ENCODE measurements at places on chromosomes 12 and 14.
A peak's percentile ranks its signal among the peaks of the same experiment; 100 is the strongest.

- DNase-seq: no peak
Measured at GRCh38 chr12:92089559-92089958, 56.1 kb downstream of the BTG1 start.

GRCh38 chr14:87434680-87435079 lies 558.3 kb downstream of the GALC start:
- no peak for DNase-seq

DNA sequence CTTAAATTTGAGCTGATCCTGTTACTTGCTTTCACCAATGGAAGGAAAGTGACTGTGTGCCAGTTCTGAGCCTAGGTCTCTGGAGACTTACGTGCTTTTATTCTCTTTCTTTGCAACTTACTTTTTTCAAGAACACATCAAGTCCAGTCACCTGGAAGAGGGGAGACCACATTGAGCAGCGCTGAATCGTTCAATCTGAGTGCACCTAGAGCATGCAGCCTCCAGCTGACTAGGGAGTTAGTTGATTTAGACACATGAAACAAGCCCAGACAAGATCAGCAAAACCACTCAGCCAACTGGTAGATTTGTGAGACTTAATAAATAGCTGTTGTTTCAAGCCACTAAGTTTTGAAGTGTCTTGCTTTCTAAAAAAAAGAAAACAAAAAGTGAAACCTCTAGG lies 1014.8 kb upstream of the FBXO33 start:
- no peak for DNase-seq

GRCh38 chr14:65019944-65020566 lies 33.4 kb downstream of the FNTB start:
- DNase-seq: no peak

DNA sequence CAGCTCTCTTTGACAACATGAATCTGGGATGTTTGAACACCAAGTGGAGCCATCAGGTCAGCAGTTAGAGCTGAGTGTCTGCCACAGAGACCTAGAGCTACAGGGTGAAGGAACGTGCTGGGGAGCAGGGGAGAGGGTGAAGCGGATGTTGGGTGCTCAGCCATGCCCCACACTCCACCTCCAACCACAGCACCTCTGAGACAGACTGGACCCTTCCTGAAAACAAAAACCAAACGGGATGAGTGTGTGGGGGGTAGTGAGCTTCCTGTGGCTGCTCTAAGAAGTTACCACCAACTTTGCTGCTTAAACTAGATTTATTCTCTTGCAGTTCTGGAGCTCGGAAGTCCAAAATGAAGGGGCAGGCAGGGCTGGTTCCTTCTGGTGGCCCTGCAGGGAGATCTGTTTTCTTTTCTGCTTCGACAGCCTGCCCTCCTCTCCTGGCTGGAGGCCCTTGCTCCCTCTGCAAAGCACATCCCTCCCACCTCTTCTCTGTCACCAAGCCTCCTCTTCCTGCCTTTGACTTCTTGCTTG lies 5.6 kb upstream of the GOLGA3 start:
- DNase-seq: peak; percentile 74

GRCh38 chr12:50517421-50518048 lies 12.8 kb downstream of the DIP2B start:
- DNase-seq: no peak

- no peak for DNase-seq
Measured at GRCh38 chr12:76197283-76197682, 112.8 kb upstream of the NAP1L1 start.

DNA sequence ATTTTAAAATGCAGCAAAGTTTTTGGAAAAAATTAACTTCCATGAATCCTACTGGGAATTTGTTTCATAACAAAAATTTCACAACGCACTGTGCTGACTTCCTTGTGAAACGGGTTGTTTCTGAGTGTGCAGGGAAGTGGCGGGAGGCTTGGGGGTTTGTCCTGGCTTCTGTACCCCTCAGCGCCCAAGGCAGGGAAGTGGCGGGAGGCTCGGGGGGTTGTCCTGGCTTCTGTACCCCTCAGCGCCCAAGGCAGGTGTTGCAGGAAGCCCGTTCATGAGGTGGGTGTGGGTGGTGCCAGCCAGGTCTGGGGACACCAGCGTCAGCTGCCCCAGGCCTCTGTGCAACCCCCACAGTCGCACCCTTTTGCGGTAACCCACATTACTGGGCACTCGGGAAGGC lies 25.1 kb downstream of the ADGRD1 start:
- no peak for DNase-seq

DNA sequence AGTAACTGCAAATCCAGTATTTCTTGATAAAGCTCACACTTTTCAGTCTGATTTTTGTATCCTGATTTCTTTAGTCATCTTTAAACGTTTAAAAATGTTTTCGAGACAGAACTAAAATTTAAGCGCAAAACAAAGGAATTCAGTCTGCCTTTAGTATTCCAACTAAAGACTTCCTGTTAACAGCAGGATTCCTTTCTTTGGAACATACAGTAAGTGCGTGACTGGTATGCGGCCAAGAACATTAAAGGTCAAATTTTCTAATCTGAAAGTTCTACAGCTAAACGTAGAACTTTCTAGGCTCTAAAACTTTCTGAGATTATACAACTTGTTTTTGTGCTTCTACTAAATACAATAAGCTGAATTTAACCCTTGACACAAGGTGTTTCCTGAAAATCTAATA lies 9.9 kb downstream of the SAV1 start:
- DNase-seq: no peak

DNA sequence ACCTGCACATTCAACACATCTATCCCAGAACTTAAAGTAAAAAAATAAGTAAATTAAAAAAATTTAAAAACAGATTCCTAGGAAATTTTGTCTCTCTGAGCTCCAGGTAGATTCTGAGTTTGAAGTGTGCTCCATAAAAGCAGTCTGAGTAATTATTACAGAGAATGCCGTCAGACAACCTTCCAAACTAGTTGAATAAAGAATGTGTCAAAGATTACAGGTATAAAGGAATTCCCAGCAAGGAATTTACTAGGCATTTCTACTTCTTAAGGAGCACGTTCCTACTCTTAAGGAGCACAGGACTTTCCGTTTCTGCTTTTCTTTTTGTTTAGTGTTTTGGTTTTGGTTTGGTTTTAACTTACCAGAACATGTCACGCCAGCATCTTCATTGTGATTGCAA lies 7.1 kb downstream of the CD163 start:
- no peak for DNase-seq

DNA sequence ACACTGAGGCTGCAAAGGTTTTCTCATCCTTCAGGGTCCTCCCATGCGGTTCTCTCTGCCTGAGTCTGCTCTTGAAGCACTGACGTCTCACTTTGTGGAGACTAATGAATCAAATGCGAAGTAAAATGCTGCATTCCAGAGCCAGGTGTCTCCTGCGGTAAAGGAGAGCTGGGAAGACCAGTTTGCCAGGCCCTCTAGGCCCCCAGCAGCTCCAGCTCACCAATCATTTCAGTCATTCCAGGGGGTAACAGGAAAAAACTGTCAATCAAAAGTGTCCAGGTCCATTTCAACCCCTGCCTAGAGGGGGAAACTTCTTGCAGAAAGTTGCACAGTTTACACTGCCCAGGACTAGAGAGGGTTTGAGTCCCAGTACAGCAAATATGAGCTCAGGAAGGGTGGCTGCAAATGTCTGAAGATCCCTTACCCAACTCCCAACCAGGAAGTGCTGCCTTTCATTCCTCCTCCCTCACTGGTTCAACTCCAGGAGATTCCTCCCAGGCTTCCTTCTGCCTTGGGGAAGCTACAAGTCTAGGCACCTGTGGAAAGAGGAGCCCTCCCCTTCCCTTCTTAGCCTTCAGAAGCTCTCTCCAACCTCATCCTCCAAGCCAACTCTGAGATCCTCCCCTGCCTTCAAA lies 2.7 kb upstream of the NXPH4 start:
- no peak for DNase-seq

DNA sequence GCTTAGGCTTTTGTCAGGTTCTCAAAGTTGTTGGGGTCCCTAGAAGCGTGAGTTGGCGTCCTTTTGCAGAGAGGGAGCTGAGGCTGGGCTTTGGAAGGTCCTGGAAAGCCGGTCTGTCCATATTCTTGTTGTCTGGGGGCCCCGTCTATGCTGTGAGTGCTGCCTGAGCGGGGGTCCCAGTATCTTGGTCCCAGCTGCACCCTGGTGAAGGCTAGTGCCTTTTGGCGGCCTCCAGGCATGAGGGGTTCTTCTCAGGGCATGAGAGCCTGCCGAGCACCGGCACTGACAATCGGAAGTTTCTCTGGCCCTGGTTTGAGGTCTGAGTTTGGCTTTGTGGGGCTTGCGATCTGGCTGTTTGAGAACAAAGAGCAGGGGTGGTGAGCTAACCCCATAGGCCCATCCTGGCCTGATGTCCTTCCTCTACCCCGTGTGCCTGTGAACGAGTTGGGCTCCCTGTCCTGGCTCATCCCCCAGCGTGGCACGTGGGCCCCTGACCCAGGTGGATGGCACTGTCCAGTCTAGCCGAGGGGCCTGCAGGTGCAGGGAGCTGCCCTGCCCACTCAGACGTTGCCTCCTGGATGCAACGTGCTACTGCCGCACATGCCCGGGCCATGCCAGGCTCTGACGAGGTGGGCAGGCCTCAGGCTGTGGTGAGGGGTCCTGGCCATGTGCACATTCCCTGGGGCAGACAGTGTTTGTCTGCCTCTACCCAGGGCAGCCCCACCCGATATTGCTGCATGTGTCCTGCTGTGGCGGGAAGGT lies 3.9 kb downstream of the CEP170B start:
- DNase-seq: no peak

DNA sequence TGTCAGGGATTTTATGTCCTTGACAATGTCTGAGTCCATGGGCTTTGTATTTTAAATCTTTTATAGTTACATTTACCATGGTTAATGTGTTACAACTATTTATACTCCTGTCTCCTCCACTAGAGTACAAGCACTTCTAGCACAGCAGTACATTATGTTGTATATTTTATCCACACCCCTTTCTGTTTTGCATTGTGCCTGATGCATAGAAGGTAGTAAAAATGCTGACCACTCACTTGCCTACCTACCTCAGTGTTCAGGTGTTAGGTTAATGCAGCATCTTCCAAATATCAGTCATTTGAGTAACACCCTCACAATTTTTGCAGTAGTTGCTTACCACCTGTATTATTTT lies 31.1 kb upstream of the SLC38A2 start:
- no peak for DNase-seq

- no peak for DNase-seq
Measured at GRCh38 chr14:93981316-93982229, 5.2 kb upstream of the ASB2 start.

DNA sequence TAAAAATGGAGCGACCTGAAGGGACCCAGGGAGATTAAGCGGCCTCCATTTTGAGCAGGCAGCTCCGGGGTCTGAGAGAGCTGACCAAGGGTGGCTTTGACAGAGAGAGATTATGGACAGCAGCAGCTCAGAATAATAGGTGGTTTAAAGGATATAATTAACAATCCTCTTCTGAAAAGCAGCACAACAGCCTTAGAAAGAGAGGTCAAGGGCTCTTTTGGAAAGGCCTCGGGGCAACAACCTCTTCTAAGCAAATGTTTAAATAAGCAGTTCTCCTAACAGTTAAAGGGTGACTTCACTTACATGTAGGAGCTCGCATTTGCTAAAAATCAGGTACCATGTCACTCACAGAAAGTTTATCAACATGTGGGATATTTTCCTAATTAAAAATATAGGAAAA lies 87.2 kb upstream of the FRMD6 start:
- no peak for DNase-seq

- DNase-seq: no peak
Measured at GRCh38 chr12:70399311-70399710, 33.2 kb downstream of the KCNMB4 start.

DNA sequence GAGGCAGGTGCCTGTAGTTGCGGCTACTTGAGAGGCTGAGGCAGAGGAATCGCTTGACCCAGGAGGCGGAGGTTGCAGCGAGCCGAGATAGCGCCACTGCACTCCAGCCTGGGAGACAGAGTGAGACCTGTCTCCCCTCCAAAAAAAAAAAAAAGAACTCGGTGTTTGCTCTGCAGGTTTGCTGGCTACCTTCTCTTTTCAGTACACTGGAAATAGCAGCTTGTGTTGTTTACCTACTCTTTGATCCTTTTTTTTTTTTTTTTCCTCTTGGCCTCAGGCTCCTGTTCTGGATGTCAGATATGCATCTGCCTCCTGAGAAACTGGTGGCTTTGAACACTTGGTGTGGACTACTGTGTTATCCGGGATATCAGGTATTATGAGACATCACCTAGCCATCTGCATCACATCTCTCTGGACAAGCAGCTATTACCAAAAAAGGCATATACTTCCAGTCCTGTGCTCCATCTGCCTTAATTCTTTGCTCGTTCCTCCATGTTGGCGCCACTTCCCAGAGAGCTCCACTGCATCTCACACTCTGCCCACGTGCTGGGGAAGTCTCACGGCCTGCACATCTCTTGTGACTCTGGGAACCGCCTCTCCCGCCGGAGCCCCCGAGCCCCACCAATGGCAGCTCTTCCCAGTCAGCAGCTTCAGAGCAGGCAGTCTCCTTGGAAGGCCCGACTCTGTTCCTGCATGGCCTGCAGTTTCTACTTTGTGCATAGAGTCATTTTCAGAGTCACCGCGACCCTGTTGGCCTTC lies 50.9 kb upstream of the TRAF3 start:
- no peak for DNase-seq

DNA sequence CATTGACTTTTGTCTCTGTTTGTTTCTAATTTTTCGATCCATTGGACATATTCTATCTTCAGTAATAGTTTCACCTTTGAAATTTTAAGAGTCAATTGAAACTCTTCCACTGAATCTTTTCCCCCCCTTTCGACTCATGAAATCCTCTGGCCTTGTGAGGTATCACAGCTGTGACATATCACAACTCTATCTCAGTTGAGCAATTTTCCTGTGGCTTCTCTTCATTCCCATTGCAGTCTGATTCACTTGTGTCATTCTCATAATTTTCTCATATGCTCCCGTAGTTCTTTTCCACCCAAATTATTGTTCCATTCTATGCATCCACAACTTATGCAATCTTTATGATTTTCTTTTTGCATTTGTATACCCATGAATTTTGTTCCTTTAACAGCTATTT lies 261.6 kb downstream of the DACT1 start:
- DNase-seq: no peak
